T-helper 1 cell (primary cell): ENCODE measurements at places on chromosomes 4 and X.

DNA sequence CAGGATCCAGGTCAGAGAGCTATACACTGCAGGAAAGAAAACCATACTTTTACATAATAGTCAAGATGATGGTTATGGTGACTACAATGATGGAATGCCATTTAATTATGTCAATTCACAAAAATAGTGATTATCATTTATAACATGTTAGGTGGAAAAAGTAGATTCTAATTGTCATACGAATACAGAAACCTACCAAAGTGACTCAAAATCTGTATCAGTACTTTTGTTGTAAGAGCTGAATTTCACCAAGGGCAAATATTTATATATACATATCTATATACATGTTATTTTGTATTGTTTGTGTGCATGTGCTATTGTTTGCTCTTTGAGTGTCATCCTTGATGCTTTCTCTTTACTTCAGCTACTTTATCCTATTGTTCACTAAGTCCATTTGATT lies 485.4 kb downstream of the INPP4B start:
- DNase-seq, result no peak

GRCh38 chr4:8672486-8672885 lies 79.9 kb downstream of the CPZ start:
- no peak for DNase-seq

GRCh38 chrX:295136-295535 lies 14.0 kb downstream of the PLCXD1 start:
- DNase-seq, result no peak

DNA sequence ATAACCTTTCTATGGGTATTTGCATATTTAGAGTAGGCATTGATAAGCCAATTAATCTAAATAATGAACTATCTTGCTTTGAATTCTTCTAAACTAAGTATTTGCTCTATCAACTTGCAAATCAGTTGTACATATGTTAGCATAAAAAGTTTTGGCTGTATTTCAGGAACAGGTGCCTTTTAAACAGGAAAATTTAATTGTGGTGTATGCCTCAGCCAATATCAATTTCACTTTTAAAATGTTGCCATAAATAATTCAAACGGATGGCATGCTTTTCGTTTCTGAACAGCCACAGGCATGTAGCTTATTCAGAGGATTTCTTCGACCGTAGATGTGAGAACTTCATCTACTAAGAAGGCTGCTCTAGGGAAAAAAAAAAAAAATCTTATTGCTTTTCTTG lies 99.9 kb downstream of the DCLK2 start:
- DNase-seq, result no peak

- no peak for DNase-seq
Measured at GRCh38 chrX:37409278-37409677, 60.1 kb downstream of the PRRG1 start.

GRCh38 chrX:31546126-31546525 lies 474.3 kb upstream of the FTHL17 start:
- no peak for DNase-seq

DNA sequence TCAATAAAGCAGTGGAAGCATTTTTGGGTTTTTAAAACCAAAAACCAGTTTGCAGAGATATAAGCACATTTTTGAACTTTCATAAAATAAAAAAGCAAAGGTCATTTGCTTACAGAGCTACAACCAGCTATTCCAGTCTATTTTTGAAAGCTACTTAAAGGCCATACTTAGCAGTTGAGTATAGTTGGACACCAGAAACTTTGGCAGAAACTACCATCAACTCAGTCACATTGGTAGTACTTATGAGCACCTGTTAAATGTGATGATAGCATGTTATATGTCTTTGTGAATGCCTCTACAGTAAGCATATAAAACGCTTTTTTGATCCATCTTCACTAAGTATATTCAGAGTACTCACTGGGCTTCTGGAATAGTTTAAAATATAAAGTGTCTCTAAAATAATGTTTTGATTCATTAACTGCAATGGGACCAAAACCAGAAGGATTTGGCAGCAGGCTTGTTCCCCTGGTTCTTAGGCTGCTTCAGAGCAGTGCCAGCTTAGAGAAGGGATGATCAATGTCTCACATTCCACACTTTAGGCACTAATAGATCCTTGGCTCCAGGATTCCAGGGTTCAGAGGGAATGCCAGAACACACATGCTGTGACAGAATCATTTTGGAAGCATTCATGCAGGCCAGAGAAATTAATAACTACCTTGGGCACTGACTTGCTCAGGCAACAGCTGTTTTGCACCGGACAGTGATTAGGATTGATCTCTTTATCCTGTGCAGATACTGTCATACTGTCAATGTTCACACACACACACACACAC lies 103.9 kb downstream of the IQCM start:
- DNase-seq, result no peak

DNA sequence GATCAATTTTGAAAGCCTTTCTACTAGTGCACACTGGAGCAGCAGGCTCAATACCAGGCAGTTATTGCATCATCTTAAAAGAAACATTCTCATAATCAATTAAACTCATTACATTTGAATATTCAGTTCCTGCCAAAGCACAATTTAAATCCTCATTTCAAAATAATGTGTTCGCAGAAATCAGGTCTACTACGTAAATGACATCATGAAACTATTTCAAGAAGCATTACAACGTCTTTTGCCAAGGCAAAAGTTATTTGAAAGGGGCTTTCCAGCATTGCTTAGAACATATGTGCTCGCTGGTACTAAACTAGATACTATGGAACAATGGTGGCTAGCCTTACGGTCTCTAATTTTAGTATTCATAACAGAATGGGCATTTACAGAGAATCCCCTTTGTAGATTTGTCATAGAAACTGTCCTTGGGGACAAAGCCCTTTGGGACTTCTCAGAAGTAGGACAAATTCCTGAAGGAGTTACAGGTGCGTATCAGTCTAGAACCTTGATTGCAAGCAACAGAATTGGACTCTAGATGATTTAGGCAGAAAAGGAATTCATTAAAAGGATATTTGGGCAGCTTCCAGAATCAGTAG lies 27.6 kb upstream of the HUWE1 start:
- DNase-seq, result no peak

DNA sequence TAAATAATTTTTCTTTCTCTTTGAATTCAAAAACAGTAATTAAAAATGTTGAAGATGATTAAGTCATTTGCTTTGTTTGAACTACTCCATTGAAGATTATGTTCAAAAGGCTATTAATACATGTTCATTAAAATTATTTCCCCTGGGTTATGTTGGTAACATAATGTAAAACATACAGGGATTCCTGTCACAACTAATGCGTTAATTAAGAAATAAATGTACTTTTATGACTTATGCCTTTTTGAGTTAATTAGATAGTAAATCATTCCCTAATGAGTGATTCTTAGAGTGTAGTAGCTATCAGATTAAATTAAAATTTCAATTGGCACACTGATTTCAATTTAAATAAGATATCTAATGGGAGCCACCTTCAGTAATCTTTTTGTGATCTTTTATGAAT lies 549.1 kb downstream of the ANKRD50 start:
- DNase-seq, result no peak

DNA sequence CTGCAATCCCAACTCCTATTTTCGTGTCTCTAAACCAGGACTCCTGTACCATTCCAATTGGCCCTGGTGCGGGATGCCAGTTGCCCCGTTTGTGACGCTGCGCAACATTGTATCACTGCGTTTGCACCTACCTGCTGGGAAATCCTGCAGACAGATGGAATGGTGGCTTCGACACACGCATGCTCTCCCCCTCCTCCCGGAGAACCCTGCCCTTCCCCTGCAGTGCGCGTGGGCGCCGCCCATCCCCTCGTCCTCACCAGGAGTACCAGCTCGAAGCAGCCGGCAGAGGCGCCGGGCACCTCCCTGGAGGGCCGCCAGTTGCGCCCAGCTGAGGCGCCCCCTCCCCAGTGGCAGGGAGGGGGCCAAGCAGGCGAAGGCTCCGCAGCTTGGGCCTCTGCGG lies 1.4 kb downstream of the DGKK start:
- no peak for DNase-seq

- DNase-seq, result no peak
Measured at GRCh38 chr4:20075248-20075871, 176.3 kb upstream of the SLIT2 start.

GRCh38 chrX:139831675-139832456 lies 101.0 kb downstream of the ATP11C start:
- DNase-seq, result no peak
